Epithelial cell of proximal tubule (primary cell): ENCODE measurements at places on chromosomes 4 and X.
A peak's percentile ranks its signal among the peaks of the same experiment; 100 is the strongest.

DNA sequence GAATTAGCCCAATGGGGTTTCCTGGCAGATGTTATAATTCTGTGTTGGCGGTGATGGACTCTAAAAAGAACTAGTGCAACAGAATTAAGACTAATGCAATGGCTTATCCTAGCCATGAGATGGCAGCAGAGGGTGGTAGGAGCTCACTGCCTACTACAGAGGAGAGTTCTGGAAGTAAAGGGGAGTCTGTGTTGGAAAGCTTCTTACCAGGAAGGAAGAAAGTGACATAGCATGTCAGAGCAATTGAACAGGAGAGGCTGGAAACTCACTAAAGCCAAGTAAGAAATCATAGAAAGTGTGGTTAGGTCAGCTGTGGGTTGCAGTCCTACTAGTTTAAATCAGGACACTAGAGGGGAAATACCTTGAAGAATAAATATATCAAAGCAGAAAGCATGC lies 6.3 kb upstream of the TRPC5OS start:
- peak; percentile 13 for DNase-seq

GRCh38 chrX:132426695-132427281 lies 62.0 kb downstream of the MBNL3 start:
- no peak for DNase-seq

DNA sequence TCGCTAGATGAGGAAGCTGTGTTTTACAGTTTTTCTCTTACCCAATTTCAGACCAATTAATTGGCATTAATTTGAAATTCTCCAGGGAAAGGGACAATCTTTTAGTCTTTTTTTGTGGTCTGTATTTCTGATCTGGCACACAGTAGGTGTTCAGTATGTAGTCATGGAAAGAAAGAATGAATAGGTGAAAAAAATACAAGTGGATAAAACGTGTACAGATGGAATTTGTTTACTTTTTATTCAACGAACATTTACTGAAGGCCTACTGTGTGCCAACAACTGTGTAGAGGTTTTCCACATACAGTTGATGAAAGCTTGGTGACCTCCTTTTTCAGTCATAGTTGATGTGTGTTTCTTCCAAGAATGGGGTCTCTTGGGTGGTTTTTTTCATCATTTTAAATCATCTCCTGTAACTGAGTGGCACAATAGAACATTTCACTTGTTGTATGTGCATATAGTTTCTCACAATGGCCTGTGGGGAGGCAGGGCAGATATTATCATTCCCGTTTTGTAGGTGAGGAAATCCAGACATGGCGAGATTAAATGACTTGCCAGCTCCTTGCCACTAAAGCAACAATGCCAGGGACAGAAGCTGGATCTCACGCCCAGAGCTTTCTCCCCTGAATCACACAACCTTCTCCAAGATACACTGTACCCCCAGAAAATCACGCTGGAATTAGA lies 102.4 kb downstream of the CEP135 start:
- DNase-seq, result no peak

GRCh38 chr4:137640156-137640837 lies 108.0 kb upstream of the PCDH18 start:
- no peak for DNase-seq

GRCh38 chr4:47577779-47578553 lies 92.9 kb downstream of the ATP10D start:
- no peak for DNase-seq

GRCh38 chrX:33339219-33339618 lies 127.9 kb upstream of the DMD start:
- DNase-seq, result no peak

DNA sequence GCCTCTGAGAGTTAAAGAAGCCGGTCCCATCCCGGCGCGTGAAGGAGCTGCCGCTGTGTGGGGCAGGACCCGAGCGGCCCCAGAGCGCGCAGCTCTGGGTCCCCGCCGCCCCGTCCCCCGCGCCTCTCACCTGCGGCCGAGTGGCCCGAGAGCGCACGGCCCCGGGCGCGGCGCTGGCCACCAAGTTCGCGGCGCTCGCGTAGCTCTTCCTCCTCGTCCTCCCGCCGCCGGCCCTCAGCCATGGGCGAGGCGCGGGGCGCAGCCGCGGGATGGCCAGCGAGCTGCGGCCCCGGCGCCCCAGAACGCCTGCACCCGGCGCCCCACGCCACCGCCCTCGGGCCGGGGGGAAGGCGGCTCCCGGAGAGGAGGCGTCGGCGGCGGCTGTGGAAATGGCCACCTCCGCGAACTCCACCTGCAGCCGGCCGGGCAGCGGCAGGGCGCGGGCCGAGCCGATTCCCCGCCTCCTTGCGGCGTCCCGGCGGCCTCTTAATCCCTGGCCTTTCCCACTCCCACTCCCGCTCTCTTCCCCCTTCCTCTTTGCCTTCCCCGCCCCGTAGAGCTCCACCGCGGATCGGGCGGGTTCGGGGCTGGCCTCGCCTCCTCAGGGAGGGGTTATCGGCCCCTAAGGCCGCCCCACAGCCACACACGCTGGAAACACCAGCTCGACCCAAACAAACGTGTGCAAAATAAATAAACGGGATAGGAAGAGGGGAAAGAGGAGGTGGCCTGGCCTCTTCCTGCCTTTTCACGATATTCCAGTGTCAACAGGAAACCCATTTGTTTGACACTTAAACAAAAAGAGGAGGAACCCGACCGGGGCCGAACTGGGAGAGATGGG lies at the start of gene SH3D19:
Gene SH3D19 (minus strand): TSS at position 495 of the 838 bp plus-strand sequence. CDS start 253 bp downstream, at position 242.
- no peak for DNase-seq
